ENCODE measurements at places on chromosomes 5 and 9. TPM values are rescaled to one million over a fixed set of nuclear protein-coding genes. Genes with fewer than 3 reads are reported as not detected.

Gene DNM1
- 9.6 TPM for total RNA-seq

Gene GGTA1
- total RNA-seq, result not detected

Gene CCDC171
- 1.7 TPM for total RNA-seq

Gene CTXN3
- total RNA-seq, result not detected

Gene KCNV2
- not detected for total RNA-seq

Gene HSPB3
- not detected for total RNA-seq

Gene ZDHHC11
- 1.00 TPM for total RNA-seq

Gene PFN3
- not detected for total RNA-seq

Gene SRA1
- 53.0 TPM for total RNA-seq

Gene SIT1
- total RNA-seq, result not detected

Gene ARHGEF28
- total RNA-seq, result 15.9 TPM

Gene CDH18
- 0.71 TPM for total RNA-seq

Gene MORN5
- total RNA-seq, result not detected

Gene ZDHHC21
- 6.3 TPM for total RNA-seq

Gene C9orf50
- total RNA-seq, result 0.18 TPM

Gene CYLC2
- total RNA-seq, result not detected

Gene SYNPO
- 4.0 TPM for total RNA-seq

Gene DAB2IP
- 7.5 TPM for total RNA-seq

Gene BTNL3
- total RNA-seq, result not detected

Gene GNA14
- total RNA-seq, result 0.57 TPM

Data from smooth muscle cell of bladder (primary cell).